Mesothelial cell of epicardium (in vitro differentiated cells): ENCODE measurements at places on chromosomes 13 and 19. TPM values are rescaled to one million over a fixed set of nuclear protein-coding genes. Genes with fewer than 3 reads are reported as not detected.

The JUND gene
- 274 to 284 TPM (median 276 TPM) in 3 replicates for total RNA-seq

The CGB1 gene
- total RNA-seq = 2.2 TPM in 1 of 3 replicates, not detected in the others

The NKG7 gene
- not detected in 3 replicates for total RNA-seq

The PRODH2 gene
- not detected in 3 replicates for total RNA-seq

The RDH8 gene
- total RNA-seq = not detected in 3 replicates
